Hematopoietic multipotent progenitor cell treated with erythropoietin and hydrocortisone succinate and interleukin-3 and kit ligand, for 4 days (in vitro differentiated cells): ENCODE measurements at places on chromosomes 16 and 17.

GRCh38 chr16:9159839-9160550 is 68.6 kb downstream of the HAPSTR1 start:
- DNase-seq: peak; percentile 71

DNA sequence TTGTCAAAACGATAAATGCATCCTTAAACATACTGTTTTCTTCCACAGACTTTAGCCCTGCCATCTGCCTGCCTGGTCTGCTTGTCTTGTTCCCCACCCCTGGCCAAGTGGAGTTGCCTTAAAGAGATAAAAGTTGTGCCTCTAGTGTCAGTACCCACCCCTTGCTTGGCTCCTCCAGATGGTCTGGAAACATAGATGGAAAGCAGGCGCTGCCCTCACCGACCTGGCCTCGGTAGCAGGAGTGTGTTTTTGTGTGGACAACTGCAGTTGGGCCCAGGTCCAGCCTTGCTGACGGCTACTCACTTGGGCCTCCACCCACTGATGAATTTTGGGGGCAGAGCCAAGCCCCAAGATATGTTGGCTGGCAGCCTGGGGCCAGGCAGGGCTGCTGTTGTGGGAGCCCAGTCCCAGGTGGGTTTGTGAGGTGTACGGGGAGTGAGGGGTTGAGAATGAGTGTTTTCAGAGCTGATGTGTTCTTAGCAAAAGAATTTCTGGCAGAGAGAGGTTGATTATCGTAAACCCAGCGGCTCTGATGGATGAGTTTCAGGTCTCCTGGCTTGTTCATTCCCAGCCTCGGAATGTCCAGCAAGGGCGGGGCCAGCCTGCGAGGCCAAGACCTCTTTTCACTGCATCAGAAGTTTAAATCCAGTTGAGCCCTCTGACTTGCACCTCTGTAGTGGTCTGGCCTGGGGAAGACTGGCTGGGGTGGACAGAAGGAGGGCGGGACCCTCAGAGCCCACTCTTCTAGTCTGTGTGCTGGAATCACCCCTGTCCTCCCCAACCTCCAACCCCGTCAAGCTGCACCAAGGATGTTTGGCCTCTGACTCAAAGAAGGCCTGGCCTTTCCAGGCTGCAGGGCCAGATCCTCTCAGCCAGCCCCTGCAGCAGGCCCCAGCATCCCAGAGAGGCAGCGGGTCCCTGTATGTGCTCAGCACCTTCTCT is 179.7 kb downstream of the RAB11FIP4 start:
- peak; percentile 66 for DNase-seq

DNA sequence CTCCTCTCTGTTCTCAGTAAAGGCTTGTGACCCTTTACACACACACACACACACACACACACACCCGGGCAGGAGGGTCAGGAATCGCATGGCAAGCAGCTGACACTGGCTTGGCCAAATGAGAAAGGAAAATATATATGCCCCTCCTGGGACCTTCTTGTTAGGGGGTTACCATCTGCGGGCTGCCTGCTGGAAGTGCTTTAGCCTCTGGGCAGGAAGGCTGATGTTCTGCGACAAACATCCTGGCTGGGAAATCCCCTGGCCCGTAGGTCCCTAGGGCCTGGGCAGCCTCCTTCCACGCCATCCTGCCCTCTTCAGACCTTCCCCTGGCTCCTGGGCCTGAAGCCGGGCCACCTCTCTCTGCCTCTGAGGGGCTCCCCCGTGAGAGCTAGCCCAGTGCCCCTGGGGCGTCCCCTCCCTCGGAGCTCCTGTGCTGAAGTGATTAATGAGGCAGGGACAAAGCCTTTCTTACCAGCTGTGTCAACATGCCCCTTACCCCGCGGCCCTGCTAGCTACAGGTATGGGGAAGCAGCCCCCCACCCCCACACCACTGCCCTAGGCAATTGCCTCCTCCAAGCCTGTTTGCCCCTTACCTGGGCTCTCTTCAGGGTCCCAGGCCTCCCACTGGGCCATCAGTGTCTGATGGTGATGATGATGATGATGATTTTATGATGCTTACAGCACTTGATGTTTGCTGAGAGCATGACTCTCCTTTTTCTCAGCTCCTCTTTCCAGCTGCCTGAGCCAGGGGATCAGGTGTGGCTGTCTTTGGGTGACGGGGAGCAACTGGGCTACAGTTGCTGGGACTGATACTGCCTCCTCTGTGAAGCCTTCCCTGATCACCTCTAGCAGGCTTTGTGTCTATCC is 32.8 kb upstream of the ETV4 start:
- DNase-seq: no peak

- DNase-seq: peak; percentile 67
Observed at GRCh38 chr17:34797720-34798119, 163.5 kb downstream of the CCT6B start.

- DNase-seq: peak; percentile 7
Observed at GRCh38 chr16:15435216-15435864, 952 bp downstream of the BMERB1 start.

DNA sequence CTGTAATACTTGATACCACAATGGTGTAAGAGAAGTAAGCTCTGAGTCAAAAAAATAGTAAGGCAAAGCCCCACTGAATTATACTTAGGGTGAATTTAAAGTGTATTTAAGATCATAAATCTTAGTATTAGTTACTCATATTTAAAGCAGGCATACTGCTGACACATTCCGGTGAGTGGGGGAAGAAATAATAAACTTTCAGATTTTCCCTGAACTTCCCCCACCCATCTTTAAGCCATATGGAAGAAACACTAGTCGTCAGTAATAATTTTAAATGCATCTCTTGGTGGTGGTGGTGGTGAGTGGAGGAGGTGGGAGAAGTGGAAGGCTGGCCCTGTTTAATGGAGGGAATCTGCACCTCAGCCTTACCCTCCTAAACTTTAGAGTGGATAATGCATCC is 20.5 kb downstream of the MPHOSPH6 start:
- DNase-seq: no peak

- peak; percentile 64 for DNase-seq
Observed at GRCh38 chr16:11253009-11253994, 2.7 kb downstream of the SOCS1 start.

DNA sequence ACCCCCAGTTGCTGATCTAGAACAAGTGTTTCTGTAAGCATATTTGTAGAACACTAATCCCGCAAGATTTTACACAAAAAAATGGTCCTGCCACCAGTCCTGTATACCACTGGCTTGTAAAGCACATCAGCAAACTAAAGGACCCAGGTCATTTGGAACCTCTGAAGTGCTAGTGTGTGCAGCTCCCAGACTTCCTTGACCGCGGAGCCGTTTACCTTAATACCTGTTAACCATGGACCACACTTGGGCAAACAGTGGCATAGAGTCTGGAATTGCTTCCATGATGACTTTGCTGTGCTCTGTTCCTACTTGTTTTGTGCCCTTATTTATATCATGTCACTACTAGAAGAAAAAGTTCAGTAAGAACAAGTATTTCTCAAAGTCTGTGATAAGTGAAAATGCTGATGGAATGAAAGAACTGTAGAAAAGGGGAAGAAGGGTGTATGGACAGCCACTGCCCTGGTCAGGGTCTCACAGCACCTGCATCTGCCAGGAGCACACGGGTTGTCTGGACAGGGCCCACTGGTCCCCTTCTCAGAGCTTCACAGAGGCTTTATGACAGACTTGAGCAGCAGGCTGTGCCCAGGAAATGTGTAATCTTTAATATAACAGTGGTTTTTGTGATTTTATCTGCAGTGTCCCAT is 29.3 kb downstream of the ALDH3A2 start:
- DNase-seq: no peak

DNA sequence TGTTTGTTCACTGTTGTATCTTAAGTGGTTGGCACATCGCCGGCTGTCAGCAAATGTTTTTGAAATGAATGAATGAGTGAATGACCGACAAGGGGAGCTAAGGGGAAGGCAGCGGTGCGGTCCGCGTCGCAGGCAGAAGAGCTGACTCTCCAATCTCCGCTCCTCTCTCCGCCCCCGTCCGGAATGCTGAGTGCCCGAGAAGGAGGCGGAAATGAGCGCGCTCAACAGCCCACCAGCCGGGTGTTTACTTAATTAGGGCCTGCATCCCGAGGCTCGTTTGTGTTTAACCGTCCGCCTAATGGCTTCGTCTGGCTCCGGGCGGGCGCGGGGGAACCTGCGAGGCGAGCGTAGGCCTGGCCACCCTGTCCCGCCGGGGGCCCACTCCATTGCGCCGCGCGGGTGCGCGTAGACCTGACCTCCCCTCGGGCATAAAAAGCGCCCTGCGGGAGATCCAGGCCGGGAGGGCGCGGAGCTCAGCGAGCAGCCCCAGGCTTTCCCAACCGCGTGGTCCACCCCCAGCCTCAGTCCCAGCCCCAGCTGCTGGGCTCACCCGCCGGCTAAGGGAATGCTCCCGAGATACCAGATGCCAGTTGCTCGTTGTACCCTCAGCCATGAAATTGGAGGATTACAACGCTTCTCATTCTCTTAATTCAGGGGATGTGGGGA is 2.5 kb upstream of the CDH3 start:
- no peak for DNase-seq

GRCh38 chr16:17160920-17161431 is 309.8 kb downstream of the XYLT1 start:
- no peak for DNase-seq

GRCh38 chr16:2835638-2836493 is 5.8 kb downstream of the ZG16B start:
- DNase-seq: no peak

DNA sequence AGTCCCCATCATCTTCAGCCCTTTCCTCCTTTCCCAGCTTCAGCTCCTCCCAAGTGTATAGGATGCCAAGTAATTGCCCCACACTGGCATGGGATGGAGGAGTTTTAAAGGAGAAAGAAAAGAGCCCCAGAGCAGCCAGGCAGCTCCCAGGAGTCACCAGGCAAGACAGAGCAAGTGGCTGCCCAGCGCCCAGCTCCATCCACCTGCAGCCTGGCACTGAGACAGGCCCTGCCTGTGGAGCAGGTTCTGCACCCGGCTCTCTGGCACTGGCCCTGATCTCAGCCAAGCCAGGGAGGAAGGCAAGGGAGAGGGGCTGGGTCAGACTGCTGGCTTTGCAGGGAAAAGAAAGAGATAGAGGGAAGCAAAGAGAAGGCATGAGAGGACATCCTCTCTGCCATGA is 21.7 kb downstream of the FOXN1 start:
- no peak for DNase-seq

- no peak for DNase-seq
Observed at GRCh38 chr17:33460781-33461450, 167.8 kb upstream of the ASIC2 start.

DNA sequence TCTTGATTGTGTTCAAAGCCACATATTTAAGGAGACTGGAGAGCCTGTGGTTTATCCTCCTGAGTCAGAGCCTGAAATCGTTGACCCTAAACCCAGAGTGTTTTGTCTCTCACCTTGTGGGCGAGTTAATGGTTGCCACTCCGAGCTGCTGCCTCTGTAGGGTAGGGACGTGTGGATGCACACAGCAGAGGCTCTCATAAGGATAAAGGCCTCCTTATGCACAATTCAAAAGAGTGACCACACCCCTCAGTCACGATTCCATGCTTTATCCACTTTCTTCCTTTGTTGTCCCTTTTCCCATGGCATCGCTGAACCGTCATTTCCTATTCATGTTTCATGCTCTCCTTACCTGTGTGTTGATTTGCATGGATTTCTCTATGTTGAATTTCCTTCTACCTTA is 805.0 kb upstream of the RBFOX1 start:
- no peak for DNase-seq

DNA sequence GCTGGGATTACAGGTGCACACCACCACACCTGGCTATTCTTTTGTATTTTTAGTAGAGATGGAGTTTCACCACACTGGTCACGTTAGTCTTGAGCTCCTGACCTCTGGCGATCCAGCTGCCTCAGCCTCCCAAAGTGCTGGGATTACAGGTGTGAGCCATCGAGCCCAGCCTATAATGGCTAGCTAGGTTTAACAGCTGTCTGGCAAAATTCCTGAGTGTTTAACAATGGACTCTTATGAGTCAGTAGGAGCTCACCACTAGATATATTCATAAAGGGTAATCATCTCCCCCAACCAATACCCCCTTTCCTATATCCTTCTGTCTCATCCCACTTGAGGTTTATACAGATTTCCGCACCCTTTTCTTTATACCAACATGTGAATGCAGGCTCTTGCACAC is 91.5 kb upstream of the CDH13 start:
- DNase-seq: no peak

- no peak for DNase-seq
Observed at GRCh38 chr17:15273141-15273793, 8.1 kb upstream of the PMP22 start.

- DNase-seq: peak; percentile 93
Observed at GRCh38 chr17:40362696-40363110, 1.8 kb downstream of the GJD3 start.

GRCh38 chr17:27466743-27467375 is 10.6 kb downstream of the KSR1 start:
- DNase-seq: peak; percentile 60

DNA sequence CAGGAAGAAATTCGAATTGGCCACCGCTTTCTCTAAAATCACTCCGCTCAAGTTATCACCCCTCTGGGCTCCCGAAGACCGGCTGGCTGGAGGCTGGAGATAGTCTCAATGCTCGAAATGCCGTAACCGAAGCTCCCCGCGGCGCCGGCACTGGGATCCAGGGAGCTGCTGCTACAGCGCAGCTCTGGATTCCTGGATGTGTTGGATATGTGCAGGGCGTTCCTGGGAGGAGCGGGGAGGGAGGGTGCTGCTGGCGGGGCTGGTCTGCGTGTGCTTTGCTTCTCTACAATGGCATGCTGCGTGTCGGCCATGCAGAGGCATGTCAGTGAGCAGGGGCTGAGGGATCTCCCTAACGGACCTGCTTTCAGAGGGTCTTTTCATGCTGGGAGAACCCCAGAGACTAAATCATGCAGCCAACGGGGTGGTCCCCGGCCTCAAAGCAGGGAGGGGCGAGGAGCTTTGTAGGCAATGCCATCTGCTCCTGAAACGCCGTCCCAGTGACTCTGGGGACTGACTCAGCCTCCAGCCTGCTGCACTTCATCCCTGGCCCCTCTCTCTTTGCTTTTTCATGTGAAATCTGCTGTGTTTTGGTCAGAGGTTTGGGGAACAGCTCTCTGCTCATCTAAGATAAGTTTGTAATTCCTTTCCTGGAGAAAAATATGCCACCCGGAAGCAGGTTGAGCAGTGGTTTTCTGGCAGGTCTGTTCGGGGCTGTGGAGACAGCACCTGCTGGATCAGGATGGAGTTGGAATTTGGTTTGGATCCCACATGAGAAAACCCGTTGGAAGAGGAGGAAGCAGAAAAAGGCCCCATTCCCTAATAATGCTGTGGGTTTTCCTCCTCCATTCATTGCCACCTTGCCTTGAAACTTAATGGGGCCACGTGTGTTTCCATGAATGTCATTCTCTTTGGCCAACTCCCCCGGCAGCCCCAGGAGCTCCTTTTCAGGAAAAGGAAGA is 311.4 kb downstream of the SEC14L1 start:
- peak; percentile 63 for DNase-seq

GRCh38 chr17:5373112-5373511 is 46.4 kb downstream of the NUP88 start:
- DNase-seq: no peak

- no peak for DNase-seq
Observed at GRCh38 chr16:21652453-21652852, at the start of gene IGSF6. Gene IGSF6, minus strand, starts transcription at chr16:21652608. Its CDS starts 10 bp downstream, at chr16:21652598.

GRCh38 chr16:55628306-55628968 is 27.4 kb upstream of the SLC6A2 start:
- DNase-seq: no peak

- DNase-seq: peak; percentile 32
Observed at GRCh38 chr17:19019041-19019941, 14.7 kb upstream of the FAM83G start.

GRCh38 chr16:84897911-84898377 is 78.2 kb downstream of the CRISPLD2 start:
- peak; percentile 64 for DNase-seq

- no peak for DNase-seq
Observed at GRCh38 chr16:29943846-29944799, 17.8 kb upstream of the TMEM219 start.
